ENCODE measurements at places on chromosomes 4 and X.

GRCh38 chr4:24001486-24002329 lies 111.9 kb upstream of the PPARGC1A start:
- no peak for DNase-seq

DNA sequence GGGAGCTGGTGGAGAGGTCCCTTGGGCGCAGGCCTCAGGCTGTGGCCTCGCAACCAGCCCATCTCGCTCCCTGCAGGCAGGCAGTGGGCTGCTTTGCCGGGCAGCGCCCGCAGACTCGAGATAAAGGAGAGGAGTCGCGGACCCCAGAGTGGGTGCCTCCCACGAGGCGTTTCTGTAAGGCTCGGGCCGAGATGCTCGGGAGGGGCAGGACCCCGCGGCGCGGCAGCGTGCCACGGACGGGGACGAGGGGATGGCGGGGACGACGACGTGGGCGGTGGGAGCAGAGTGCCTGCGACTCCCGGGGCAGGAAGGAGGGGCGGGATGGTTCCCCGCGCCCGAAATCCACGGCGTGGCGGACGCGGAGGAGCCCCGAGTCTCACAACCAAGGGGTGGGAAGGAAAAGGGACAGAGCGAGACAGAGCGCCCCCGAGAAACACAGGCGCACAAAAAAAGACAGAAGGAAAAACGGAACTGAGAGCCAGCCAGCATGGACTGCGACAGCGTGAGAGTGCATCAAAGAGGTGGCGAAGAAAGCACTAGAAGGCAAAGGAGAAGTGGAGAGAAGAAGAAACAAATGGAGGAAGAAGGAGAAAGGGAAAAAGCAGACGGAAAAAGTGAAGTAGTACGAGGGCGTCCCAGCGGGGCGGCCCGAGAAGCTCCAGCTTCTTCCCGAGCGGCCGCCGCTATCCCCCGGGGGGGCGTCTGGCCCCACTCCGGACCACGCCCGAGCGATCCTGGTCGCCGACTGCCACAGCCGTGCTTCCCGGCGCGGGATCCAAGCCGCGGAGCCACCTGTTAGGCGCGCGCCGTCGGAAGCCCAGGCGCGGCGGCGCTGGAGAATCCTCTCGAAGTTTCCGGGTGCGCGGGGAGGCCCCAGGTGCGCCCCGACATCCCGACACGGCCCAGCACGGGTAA lies 1.5 kb downstream of the BEND4 start:
- DNase-seq = no peak

DNA sequence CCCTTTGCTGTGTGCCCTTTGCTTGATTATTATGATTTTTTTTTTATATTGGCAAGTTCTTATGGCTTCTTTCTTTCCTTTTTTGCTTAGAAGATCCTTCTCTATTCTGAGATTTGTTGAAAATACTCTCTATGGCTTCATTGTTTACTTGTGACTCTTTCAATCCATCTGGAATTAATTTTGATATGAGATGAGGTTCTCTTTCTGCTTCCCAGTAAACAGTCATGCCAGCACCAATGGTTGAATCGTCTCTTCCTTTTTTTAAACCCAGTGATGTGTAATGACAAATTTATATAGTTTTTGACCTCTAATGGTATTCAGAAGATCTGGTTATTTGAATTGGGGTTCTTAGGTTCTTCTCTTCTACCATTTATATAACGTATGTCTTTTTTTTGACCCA lies 121.8 kb downstream of the ARHGAP10 start:
- DNase-seq = no peak

GRCh38 chr4:185811509-185812364 lies at the start of gene SORBS2:
Gene SORBS2 (minus strand): TSS chr4:185812194. CDS start chr4:185690571, 121,623 bp downstream.
- DNase-seq = no peak

DNA sequence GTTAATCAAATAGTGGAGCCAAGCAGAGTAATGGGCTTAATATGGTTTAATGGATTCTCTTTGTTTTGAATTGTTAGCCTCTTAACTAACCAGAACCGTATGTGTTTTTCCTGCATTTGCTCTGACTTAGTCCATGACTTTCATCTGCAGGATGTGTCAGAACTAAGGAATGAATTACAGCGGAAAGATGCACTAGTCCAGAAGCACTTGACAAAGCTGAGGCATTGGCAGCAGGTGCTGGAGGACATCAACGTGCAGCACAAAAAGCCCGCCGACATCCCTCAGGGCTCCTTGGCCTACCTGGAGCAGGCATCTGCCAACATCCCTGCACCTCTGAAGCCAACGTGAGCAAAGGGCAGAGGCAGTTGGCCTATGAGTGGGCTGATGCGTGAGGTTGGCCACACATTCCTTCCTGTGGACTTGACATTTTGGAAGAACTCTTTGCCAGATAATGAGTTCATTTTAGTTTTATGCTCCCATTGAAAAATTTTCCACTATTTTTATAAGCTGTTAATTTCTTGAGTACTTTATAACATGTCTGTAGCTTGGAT lies 9.1 kb downstream of the MED28 start:
- DNase-seq = no peak

- no peak for DNase-seq
Observed at GRCh38 chr4:150710770-150711375, 128.9 kb downstream of the MAB21L2 start.
